ENCODE measurements at places on chromosomes 1 and 21. TPM values are rescaled to one million over a fixed set of nuclear protein-coding genes. Genes with fewer than 3 reads are reported as not detected.

NKAIN1 gene
- total RNA-seq, result not detected

IL22RA1 gene
- 32.8 TPM for total RNA-seq

B3GALT5 gene
- total RNA-seq, result 6.0 TPM

LCE6A gene
- total RNA-seq, result not detected

SPRR5 gene
- total RNA-seq, result not detected
